Activated T-helper 1 cell treated with anti-CD3 and anti-CD28 coated beads, Interleukin-2, amount 50 U/mL, for 16 hours (primary cell): ENCODE measurements at places on chromosomes 16 and 17.

- no peak for DNase-seq
Observed at GRCh38 chr16:81650982-81651562, 128.0 kb upstream of the PLCG2 start.

DNA sequence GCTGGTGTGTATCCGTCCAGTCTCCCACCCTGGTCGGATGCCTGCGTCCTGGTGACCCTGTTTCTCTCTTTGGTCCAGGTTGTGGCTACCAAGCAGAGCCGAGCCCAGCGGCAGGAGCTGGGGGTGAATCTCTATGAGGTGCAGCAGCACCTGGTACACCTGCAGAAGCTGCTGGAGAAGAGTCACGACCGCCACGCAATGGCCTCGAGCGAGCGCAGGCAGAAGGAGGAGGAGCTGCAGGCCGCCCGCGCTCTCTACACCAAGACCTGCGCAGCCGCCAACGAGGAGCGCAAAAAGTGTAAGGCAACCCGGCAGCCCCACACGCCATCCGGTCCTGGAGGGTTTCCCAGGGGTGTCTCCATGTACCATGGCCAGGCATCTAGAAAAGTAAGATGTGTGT, 13.5 kb downstream of the CCDC40 start:
- no peak for DNase-seq

DNA sequence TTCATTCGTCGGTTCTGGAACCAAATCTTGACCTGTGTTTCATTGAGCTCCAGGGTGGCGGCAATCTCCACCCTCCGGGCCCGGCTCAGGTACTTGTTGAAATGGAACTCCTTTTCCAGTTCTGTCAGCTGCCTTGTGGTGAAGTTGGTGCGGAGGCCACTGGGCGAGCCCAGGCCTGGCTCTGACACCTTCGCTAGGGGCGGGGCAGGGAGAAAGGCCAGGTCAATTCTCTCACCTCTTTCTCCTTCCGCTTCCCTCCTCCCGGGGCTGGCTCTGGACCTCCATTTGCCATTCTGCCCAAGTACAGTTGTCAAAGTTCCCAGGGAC, 1.2 kb downstream of the HOXB1 start:
- no peak for DNase-seq

- no peak for DNase-seq
Observed at GRCh38 chr17:20982589-20983358, 60.0 kb downstream of the USP22 start.

- DNase-seq: no peak
Observed at GRCh38 chr16:20799599-20799998, 6.7 kb downstream of the ERI2 start.

- DNase-seq: no peak
Observed at GRCh38 chr16:86374603-86375130, 135.7 kb upstream of the FOXF1 start.

- no peak for DNase-seq
Observed at GRCh38 chr17:82303944-82304808, 13.2 kb downstream of the CD7 start.

GRCh38 chr16:17159617-17160016, 311.1 kb downstream of the XYLT1 start:
- no peak for DNase-seq

- DNase-seq: no peak
Observed at GRCh38 chr16:51184702-51185433, 33.8 kb upstream of the SALL1 start.
